K562 (cell line): ENCODE measurements at places on chromosomes 4 and X. TPM values are rescaled to one million over a fixed set of nuclear protein-coding genes. Genes with fewer than 3 reads are reported as not detected.
A peak's percentile ranks its signal among the peaks of the same experiment; 100 is the strongest.

DNA sequence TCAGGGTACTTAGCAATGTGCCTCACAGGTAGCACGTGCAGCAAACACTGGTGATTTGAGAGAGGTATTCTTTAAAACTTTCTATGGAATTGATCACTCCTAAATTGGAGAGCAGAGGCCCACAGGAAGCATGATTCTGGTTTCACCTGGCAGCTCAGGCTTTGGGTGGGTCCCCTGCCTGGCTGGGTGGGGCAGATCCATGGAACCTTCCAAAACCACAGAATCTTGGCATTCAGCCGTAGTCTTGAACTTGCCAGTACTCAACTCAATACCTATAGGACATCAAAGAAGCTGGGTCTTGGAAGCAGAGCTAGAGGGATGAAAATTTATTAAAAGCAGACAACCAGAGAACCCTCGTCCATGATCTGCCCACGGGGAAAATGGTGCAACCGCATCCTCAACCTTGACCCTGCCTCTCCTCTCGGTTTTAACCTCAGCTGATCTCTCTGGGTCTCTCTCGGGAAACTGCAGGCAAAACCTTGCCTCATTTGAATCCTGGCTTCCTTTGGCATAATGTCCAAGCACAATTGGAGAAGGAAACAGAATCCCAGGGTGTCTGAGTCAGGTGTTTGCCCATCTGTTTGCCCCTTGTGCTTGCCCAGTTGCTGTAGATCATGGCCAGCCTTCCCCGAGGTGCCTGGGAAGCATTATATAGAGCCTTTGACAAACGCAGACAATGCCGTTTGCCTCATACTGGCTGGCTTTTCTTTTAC, 22.9 kb downstream of the OTOP1 start:
- H3K4me3 ChIP-seq: no peak overlapping the region
- DNase-seq: no peak
- peaks cover 23% of the 10 kb centered on the region for H3K27me3 ChIP-seq
- no peaks in the 10 kb centered on the region for H3K36me3 ChIP-seq
- H3K4me1 ChIP-seq: no peaks in the 10 kb centered on the region; the same call in 1 of the 2 replicates

- H3K27me3 ChIP-seq: no peaks in the 10 kb centered on the region
- H3K4me1 ChIP-seq: no peaks in the 10 kb centered on the region
- DNase-seq: no peak
- no peak overlapping the region for H3K4me3 ChIP-seq
- no peak overlapping the region for H3K27ac ChIP-seq
These were observed 100.2 kb downstream of the FIP1L1 start for GRCh38 chr4:53477636-53478035.

- no peak for DNase-seq
- H3K27me3 ChIP-seq: no peaks in the 10 kb centered on the region
- no peak overlapping the region for H3K4me3 ChIP-seq
These were observed 36.8 kb upstream of the TADA2B start for GRCh38 chr4:7006411-7006810.

DNA sequence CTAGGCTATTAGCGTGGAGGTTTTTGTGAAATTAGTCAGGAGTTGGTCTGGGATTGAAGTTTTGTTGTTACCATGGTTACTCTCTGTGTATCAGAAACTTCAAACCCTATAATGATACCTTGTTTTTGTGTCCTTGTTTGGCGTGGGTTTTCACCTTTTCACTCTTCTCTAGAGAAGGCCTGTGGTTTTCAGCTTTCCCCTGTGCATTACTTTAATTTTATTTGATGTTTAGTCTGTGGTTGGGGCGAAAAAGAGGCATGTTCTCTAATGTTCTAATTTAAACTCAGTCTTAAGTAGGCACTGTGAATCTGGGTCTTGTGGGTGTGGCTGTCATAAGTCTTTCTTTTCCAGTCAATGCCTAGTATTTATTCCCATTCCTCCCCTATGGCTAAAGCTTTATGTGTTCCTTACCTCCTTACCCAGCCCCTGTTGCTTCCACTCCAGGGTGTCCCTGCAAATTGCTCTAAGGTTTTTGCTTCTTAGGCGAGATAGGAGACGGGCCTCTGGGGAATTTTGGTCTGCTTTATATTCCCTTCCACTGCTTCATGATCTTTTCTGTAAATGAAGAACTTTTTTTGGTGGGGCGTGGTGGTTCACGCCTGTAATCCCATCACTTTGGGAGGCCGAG, 326.3 kb upstream of the ZCCHC13 start:
- no peak overlapping the region for H3K27ac ChIP-seq
- no peaks in the 10 kb centered on the region for H3K27me3 ChIP-seq
- no peak overlapping the region for H3K4me3 ChIP-seq
- peaks cover 6% of the 10 kb centered on the region; the same call in 1 of the 3 replicates for H3K36me3 ChIP-seq
- DNase-seq: no peak

GRCh38 chrX:11629593-11630211, 36.0 kb downstream of the ARHGAP6 start:
- no peaks in the 10 kb centered on the region for H3K27me3 ChIP-seq
- H3K36me3 ChIP-seq: no peaks in the 10 kb centered on the region
- DNase-seq: no peak
- no peak overlapping the region for H3K4me3 ChIP-seq

DNA sequence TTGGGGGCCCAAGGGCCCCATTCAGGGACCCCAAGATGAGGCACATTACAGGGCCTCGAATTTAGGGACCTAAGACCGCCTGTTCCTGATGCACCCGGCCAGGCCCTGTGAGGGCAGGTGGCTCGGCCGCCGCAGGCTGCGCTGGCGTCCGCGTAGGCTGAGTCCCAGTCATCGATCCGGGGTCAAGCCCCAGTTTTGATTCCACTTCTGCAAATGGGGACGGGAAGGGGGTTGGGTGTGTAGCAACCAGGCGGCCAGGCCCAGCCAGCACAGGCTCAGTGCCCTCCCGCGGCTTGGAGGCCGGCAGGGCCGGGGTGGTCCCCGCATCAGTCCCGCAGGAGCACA, 327 bp downstream of the PNPLA4 start:
- H3K4me1 ChIP-seq: peaks cover 3% of the 10 kb centered on the region; the same call in 2 of the 3 replicates
- H3K27me3 ChIP-seq: no peaks in the 10 kb centered on the region
- no peak for DNase-seq
- H3K4me3 ChIP-seq: peak overlapping the region; percentile 63

DNA sequence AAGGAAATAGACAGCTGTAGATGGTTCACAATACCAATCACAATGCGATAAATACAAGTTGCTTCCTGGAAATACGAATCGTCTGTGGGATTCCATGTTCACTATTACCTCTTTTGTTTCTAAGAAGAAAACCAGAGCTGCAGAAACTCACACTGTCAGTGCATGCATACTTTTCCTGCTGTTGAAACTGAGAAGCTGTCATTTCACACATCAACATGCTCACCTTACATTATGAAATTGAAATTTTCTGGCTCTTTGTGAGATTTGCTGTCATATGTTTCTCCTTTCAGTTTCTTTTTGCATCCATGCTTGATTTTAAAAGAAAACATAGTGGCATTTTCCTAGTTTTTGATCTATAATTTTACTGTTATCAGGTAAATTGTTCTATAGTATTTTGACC, 418.3 kb upstream of the HTR2C start:
- H3K4me3 ChIP-seq: no peak overlapping the region
- H3K4me1 ChIP-seq: no peaks in the 10 kb centered on the region
- no peak overlapping the region for H3K27ac ChIP-seq
- no peaks in the 10 kb centered on the region for H3K27me3 ChIP-seq
- DNase-seq: no peak
- H3K36me3 ChIP-seq: no peaks in the 10 kb centered on the region

SATL1 gene
- total RNA-seq: 0.07 TPM in 1 of 2 replicates, not detected in the other
